ENCODE measurements at places on chromosomes 1 and 21.

- no peak for DNase-seq
These were observed 38.6 kb downstream of the BMP8A start for GRCh38 chr1:39529901-39530535.

- no peak for DNase-seq
These were observed 70.8 kb upstream of the COA6 start for GRCh38 chr1:234302354-234302962.

GRCh38 chr1:183821309-183821888, 16.5 kb downstream of the RGL1 start:
- DNase-seq, result no peak

DNA sequence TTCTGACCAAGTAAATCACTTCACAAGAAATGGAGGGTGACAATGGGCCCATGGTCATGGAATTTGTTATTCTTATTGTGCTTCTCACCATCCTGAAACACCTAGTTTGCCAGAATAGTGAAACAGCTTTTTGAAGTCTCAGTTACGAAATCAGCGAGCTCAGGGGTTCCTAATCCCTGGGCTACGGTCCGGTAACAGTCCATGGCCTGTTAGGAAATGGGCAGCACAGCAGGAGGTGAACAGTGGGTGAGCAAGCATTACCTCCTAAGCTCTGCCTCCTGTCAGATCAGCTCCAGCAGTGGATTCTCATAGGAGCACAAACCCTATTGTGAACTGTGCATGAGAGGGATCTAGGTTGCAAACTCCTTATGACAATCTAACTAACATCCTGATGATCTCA, 1356.3 kb downstream of the KCNT2 start:
- no peak for DNase-seq

DNA sequence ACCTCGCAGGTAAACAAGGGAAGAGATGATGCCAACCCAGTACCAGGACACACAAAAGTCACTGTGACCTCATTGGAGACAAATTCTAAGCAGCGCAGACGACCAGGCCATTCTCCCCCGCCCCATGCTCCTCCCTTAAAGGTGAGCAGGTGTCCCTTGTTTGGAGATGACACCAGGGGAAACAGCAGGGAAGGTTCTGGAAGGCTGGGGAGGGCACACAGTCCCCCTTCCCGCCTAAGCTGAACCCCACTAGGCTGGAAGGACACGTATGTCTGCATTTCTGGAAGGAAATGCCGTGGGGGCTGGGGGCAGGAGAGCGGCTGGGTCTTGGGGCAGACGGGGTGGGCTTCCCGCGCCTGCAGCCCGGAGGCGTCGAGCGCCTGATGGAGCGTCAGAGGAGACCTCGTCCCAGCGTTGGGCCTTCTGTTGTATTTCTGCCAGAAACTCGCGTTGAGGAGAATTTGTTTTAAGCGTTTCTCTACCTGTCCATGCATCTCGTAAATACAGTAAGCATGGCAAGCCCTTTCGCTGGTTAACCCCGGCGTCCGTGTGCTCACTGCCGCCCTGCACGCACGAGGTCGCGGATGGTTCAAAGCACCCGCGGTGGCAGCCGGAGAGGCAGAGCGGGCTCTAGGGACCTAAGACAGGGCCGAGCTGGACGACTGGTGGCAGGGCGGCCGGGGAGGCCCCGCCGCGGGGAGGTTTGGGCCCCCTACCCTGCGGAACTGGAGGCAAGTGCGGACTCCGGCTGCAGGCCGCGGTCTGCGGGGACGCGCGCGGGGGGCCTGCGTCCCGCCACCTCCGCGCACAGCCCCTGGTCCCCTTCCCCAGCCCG, 1.2 kb upstream of the LHX4 start:
- DNase-seq, result no peak

- no peak for DNase-seq
These were observed 17.8 kb downstream of the PRKCZ start for GRCh38 chr1:2067981-2068380.

DNA sequence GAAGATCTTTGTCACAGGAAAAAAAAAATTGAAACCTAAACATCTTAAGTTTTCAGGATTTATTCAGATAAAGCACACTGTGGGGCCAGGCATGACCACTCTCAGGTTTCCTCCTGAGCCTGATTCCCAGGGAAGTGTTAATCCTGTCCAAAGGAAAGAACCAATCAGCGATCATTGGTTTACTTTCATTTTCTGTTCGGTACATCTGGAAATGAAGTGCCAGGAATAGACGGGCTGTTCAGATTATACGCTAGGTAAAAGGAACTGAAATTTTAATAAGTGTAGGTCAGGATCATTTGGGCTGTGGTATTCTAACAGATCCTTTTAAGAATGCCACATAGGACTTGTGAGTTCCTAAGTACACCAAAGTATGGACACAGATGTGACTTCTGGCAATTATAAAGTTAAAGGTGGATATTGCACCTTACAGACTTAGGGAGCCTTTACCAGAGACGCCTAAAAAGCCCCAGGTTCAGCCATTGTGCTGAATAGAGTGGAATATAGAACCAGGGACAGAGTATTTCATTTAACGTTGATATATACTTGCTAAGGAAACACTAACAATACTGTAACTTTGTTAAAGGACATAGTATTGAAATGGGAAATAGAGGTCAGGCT, 9.3 kb upstream of the CACYBP start:
- no peak for DNase-seq

DNA sequence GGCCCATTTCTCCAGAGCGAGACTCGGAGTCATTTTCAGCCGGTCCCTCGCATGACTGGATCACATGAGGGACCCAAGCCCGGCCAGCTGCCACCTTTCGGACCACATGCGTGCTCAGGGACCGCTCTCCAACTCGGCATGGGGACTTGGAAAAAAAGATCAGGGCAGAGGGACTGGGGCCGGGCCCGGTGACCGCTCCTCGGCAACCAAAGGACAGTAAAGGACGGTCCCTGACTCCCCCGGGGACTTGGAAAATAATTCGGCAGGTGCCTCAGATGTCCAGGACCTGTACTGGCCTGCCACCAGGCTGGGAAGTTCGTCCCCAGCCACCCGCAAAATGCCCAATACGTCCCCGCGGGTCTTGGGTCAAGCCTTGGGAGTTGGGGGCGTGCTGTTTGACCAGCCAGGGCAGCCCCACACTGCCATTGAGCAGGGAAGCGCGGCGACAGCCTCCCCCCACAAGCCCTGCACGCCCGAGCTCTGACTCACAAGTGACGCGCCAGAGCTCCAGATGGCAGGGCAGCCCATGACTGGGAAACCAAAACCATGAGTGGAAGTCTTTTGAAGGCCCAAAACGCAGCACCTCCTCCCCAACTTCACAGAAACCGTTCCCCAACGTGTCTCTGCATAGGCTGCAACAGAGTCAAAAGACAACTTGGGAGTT, 134.5 kb downstream of the LIPI start:
- DNase-seq, result no peak

DNA sequence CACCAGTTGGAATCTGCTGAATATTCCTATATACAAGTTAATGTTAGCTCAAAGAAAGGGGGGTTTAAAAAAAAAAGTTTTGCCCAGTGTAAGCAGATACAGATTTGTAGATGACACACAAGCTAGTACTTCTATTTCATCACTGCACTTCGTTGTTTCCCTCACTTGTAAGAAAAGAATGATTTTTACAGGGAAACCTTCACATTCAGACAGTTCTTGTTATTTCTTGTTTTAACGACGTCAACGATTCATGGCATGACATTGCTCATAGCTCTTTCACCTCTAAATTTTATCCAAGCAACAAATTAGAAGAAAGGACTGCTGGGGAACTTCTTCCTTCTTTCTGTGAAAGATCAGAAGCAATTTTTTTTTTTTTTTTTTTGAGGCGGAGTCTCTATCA, 25.7 kb upstream of the C1orf105 start:
- no peak for DNase-seq

DNA sequence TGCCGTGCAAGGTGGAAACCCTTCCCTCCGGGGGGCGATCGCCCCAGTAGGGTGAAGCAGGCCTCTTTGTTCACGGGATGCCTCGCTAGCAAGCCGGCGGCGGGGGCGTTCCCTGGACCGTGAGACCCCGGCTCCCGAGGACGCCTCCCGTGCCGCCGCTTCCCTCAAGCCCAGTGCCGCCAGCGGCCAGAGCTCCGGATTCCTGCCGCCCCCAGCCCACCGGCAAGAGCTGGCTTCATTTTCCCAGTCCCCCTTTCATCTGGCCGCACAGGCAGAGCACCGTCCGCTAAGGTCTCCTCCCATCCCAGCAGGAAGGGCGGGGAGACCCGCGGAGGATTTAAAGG, 16.3 kb downstream of the IER5 start:
- DNase-seq, result peak; percentile 73
